ENCODE measurements at places on chromosomes 6 and 20. TPM values are rescaled to one million over a fixed set of nuclear protein-coding genes. Genes with fewer than 3 reads are reported as not detected.

DNA sequence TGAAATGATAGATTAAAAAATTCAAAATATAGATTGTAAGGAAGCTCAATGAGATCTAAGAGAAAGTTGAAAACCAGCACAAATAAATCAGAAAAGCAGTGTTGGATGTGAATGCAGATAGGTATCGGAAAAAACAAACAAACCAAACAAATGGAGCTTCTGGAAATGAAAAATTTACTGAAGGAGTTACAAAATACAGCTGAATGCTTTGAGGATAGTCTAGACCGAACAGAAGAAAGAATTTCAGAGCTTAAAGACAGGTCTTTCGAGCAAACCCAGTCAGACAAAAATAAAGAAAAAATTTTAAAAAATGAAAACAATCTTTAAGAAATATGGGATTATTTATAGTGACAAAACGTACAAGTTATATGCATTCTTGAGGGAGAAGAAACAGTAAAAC lies 146.7 kb downstream of the FAM83B start:
- no peak for DNase-seq

DNA sequence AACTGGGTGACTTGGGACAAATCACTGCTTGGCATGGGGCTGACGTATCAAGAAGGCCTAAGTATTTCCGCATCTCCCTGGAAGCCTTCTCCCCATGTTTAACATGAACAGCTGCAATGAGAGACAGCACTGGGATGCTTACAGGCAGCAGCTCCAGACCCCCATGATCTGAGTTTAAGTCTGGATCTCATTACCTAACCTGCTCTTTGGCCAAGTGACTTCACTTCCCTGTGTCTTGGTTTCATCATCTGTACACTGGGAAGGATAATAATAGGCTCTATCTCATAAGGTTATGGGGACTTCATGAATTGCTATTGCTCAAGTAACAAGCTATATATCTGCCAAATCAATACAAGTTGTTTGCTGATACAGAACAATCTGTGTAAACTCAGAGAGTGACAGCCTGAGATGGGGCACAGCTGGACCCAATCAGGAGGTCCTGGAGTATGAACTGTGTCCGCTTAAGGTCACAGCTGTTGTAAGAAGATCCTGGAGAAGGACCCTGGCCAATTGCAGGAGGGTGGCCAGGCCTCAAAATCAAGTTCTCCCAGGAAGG lies 56.0 kb downstream of the TGM2 start:
- DNase-seq: no peak

- no peak for DNase-seq
Measured at GRCh38 chr6:113635222-113635986, 221.7 kb upstream of the MARCKS start.

DNA sequence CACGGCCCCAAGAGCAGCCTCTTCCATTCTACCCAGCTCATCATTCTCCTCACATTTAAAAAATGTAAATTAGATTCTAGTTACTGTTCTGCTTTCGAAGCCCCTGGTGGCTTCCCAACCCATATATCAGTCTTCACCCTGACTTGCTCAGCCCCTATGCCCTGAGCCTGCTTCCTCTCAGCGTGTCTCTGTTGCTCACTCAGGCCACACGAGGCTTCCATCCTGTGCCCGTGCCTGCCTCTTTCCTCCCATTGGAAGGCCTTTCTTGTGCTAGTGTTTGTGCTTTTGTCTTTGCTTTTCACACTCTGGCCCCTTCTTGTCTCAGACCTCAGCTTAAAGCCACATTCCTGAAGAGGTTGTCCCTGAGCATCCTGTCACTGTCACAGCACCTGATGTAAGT lies 78.1 kb downstream of the AFDN start:
- no peak for DNase-seq

DNA sequence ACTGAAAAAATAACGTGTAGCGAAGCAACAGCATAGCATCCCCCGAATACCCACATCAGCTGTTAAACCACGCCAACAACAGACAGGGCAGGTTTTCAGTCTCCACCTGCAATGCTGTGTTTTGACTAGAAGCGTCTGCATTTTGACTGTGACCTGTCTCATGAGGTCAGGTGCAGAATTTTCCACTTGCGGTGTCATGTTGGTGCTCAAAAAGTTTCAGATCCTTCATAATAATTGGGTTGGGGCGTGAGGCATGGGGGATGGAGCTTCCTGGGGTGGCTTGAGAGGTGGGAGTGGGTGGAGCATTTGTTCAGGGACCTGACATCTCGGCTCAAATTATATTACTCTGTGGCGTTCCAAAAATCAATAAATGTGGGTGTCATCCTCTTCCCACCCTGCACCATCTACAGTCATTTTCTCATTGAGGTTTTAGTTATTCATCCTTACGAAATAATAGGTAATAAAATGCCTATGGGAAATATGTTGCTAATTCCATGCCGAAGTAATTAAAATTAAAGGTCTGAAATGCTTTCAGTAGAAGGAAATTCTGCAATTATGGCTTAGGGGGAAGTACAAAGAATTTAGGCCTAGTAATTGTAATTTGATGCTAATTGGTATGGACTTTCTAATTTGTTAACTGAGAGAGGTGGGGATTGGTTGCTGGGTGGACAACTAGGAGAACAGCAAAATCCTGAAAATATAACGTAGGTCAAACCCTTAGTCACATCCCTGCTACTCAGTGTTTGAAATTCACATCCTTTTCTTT lies 81.0 kb downstream of the TIAM2 start:
- no peak for DNase-seq

- peak; percentile 38 for DNase-seq
Measured at GRCh38 chr6:30441171-30441570, 48.1 kb upstream of the HLA-E start.

DNA sequence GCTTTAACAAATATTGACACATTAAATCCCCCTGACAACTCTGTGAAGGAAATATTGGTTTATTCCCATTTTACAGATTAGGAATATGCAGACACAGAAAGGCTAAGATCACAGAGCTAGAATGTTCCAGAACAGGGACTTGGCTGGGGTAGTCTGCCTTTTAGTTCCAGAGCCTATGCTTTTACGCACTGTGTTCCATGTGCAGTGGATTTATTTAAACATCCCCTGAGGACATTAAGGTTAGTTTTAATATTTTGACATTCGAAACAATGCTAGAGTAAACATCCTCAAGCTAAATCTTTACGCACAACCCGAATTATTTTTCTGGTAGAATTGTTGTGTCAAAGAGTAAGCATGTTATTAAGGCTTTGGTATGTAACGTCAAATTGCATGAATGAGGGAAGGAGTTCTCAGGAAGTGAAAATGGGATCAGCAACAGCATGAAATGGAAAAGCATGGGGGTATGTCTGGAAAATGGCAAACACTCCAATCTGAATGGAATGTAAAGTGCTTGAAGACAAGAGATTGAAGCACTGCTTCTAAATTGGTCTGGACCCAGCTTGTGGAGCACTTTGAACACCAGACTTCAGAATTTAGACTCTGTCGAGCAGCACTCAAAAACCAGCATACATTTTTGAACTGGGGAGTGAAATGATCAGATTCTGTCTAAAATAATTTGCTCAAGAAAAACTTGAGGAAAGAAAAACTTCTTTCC lies 429.9 kb downstream of the CD83 start:
- no peak for DNase-seq

The GPLD1 gene
- 1.7 TPM for total RNA-seq

The BPIFA2 gene
- not detected for total RNA-seq

The TREML1 gene
- not detected for total RNA-seq

Data from PC-9 (cell line).